ENCODE measurements at places on chromosomes 5 and 9.

GRCh38 chr5:87769157-87769556 is 356.4 kb upstream of the CCNH start:
- DNase-seq: no peak

- no peak for DNase-seq
Observed at GRCh38 chr9:116212986-116213692, 59.5 kb downstream of the PAPPA start.

- no peak for DNase-seq
Observed at GRCh38 chr5:66553916-66554575, 42.1 kb upstream of the MAST4 start.

DNA sequence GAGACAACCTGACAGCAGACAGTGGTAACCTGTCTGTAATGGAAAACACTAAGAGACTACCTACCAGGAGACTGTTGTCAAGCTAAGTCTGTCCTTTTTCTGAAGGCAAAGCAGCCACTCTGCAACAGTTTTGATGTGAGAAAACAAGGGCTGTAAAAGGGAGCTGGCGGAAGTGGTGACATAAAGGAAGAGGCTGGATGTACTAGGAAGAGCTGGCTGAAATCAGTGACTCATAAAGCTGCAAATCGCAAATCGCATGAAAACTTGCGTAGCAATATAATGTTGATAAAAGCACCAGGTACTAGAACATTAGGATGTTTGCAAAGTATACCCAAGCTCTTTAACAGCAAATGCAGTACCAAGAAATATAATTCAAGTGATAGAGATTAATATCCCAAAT is 1.4 kb downstream of the NSUN2 start:
- DNase-seq: no peak

- DNase-seq: no peak
Observed at GRCh38 chr9:95103871-95104580, 213.5 kb downstream of the FANCC start.

Measured in CD8-positive, alpha-beta T cell (primary cell).